ENCODE measurements at places on chromosomes 1 and 21.

- peak; percentile 52 for DNase-seq
Observed at GRCh38 chr1:197924516-197925123, 7.4 kb downstream of the LHX9 start.

DNA sequence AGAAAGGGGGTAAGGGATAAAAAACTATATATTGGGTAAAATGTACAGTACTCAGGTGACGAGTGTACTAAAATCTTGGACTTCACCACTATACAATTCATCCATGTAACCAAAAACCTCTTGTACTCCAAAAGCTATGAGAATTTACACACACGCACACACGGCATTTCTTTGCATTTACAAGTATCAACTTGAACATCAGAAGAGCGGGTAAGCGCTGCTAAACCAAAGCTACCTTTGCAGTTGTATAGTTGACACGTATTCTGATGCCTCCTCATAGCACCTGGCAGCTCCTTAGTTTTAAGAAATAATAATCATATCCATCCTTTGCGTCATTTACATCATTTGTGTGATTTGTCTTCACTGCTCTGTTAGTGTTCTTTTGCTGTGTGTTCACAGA is 17.6 kb downstream of the CDC42BPA start:
- DNase-seq = no peak

DNA sequence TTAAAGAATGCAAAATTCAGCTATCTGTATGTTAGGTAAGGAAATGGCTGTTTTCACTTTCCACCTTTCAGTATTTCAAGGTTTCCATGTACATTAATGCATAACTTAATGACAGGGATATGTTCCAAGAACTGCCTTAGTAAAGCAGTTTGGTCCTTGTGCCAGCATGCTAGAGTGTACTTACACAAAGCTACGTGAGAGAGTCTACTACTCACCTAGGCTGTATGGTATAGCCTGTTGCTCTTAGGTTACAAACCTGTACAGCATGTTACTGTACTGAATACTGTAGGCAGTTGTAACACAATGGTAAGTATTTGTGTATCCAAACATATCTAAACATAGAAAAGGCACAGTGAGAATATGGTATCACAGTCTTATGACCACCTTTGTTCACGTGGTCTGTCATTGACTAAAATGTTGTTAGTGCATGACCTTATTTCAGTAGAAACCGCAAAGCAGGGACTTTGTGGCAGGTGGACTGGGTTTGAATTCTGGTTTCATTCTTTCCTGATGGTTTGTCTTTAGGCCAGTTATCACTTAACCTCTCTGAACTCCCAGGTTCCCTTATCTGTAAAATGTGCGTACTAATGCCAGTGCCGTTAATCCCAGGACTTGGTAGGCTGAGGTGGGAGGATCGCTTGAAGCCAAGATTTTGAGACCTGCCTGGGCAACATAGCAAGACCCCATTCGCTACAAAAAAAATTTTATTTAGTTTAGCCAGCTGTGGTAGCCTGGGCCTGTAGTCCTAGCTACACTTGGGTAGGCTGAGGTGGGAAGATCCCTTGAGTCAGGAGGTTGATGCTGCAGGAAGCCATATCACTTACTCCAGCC is 4.9 kb downstream of the SMYD2 start:
- no peak for DNase-seq

DNA sequence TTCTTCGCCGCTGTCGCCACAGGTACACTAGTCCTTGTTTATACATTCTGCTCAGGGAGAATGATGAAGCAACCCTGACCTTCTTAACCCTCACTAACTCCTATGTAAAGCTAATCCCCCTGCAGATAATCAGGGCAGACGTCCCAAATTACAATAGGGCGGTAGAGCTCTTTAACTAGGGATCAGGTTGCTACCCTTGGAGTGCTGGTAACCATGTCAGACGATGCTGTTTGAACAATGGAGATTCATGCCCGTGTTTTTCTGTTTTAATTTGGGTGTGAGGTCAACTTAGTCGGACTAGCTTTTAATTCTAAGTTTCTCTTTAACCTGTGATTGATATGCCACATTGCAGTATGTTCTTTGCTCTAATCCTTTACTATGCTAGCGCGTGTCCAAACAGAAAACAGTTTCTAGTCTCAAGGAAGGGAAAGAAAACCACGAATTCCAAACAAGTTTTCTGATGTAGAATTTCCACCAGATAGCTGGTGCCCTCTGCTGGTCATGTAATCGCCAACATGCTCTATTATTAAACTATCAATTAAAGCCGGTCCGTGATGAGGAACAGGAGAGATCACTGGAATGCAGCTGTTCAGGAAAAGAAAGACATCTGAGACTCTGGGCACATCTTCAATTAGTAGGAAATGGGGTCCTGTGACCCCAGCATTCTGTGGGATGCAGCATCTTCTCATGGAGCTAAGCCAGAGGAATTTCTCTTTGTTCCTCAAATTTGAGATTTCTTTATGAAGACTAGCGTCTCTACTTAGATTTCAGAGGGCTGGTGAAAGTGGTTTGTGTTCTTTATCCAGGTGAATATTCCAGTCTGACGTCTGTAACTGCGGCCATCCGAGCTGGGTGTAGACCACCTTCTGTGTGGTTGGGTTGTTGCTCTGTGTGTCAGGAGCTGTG is 18.3 kb upstream of the VAMP3 start:
- peak; percentile 41 for DNase-seq

DNA sequence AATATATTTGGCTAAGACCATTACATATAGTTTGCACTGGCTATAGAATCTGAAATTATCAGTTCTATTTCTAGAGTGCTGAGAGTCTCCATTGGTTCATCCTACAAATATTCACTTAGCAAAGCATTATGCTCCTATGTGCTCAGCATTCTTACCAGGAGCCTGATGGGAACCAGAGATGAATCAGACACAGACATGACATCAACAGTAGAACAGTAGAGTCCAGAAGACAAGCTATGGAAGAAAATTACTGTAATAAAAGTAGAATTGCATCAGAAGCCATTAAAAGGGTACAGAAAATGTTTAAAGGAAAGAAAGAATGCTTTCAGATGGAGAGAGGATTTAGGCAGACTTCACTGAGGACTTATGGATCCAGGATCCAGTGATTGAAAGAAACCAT is 271.7 kb upstream of the SNX7 start:
- no peak for DNase-seq

DNA sequence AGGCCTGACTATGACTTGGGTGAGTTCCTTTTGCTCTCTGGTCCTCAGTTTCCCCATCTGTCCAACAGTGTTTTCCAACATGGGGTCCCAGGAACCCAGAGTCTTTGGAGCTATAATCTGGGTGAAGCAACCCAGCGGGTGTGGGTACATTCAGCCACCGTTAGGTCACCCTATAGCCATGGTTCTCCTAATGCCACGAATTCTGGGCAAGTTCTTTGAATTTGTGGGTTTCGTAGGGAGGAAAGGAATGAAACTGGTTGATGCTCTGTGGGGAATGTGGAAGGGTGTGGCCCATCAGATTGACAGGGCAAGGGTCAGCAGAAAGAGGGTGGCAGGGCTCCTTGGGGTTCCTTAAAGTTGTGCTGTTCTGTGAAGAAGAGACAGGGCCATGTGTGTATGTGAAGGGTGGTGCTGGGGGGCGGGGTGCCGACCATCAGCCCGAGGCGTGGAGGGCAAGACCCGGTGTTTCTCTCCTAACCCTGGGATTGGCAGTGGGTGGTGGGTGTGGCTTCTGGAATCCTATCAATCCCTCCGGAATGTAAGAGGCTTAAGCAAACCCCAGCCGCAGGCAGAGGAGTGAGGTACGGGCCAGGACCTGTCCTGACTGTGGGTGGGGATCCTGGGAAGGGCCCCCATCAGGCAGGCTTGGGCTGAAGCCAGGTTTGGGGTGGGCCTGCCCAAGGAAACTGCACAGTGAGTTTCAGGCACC is 35.5 kb upstream of the ZNF362 start:
- no peak for DNase-seq

All from activated CD4-positive, alpha-beta T cell treated with anti-CD3 and anti-CD28 coated beads, Interleukin-10, Interleukin-2, amounts not matched to agents 100 ng/mL and 50 ng/mL, durations not matched to agents 16 hours and 8 hours (primary cell).